ENCODE measurements at places on chromosomes 11 and 22. TPM values are rescaled to one million over a fixed set of nuclear protein-coding genes. Genes with fewer than 3 reads are reported as not detected.

- peak; percentile 62 for DNase-seq
Observed at GRCh38 chr11:726278-727220, 20.5 kb downstream of the EPS8L2 start.

GRCh38 chr11:75150879-75151278 lies at the start of gene SLCO2B1:
SLCO2B1 (plus strand) TSS chr11:75151107; CDS start chr11:75151382, 275 bp downstream.
- DNase-seq = no peak

DNA sequence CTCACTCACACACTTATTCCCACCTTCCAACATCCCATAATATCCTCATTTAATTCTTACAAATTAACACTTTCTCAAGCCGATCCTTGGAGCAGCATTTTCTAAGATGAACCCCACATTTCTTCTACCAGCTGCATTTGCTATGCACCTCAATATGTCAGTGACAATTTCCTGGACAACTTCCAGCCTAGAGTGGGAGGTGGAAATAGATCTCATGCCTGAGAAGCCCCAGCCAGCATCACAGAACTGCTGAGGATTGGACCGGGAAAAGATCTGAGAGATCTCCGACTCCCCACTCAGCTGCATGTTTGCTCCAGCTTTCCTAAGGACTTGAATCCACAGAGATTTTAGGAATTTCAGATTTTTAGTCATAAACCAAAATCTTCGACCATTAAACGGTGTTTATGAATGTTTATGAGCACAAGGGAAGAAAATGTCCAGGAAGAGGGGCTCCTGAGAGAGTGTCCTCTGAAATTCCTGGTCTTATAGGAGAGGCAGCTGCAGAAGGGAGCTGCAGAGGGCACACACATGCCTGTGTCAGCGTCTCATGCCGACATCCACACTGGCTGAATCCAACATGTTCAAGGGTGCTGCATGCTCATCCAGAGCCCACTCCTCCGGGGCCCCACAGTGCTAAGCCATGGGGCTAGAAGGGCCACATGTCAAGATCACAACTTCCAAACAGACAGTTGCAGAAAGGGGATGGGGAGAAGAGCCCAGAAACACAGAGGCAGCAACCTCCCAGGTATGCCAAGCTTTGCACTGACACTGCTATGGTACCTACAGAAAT lies 68.6 kb downstream of the MICAL3 start:
- DNase-seq = no peak

EXPH5 gene
- total RNA-seq = 12.8 TPM

F2 gene
- total RNA-seq = 1,408 TPM

Data from left lobe of liver (tissue), 2 donors.